ENCODE measurements at places on chromosomes 2 and 18. TPM values are rescaled to one million over a fixed set of nuclear protein-coding genes. Genes with fewer than 3 reads are reported as not detected.

The XIRP2 gene
- total RNA-seq, result not detected

The ERBB4 gene
- total RNA-seq, result 0.18 TPM

DNA sequence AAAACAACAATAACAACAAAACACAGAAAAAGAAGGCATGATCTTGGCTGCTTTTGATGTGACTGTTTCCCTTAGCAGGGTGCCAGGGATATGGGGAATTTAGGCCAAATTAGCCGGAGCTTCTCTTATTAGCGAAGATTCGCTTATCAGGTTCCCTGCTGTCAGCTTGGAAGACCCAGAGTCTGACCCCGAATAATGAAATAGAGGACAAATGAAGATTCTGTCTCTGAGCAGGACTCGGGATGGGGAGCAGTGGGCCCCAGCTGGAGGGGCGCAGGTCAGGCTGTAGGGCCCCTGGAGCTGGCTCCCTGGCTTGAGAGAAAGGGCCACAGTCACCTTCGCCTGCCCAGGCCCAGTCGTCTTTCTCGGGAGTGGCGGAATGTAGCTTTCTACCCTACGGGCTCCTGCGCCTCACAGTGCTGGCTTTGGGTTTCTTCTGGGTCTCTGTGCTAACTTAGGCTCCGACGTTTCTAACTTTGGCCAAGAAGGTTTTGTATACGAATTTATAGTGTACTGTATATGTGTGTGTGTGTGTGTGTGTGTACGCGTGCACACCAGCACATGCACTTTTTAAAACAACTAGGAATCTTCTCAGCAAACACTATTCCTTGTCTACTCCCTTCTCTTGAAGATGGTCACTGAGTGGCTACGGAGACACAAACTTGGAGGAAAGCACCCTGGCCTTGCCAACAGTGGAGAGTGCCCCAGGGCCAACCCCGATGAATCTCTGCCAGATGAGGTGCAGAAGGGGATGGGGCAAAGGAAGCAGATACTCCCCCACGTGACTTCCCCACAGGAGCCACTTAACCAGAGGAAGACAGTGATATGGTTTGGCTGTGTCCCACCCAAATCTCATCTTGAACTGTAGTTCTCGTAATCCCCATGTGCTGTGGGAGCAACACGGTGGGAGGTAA lies 195.6 kb upstream of the COPS8 start:
- DNase-seq, result no peak

The CDH7 gene
- not detected for total RNA-seq

DNA sequence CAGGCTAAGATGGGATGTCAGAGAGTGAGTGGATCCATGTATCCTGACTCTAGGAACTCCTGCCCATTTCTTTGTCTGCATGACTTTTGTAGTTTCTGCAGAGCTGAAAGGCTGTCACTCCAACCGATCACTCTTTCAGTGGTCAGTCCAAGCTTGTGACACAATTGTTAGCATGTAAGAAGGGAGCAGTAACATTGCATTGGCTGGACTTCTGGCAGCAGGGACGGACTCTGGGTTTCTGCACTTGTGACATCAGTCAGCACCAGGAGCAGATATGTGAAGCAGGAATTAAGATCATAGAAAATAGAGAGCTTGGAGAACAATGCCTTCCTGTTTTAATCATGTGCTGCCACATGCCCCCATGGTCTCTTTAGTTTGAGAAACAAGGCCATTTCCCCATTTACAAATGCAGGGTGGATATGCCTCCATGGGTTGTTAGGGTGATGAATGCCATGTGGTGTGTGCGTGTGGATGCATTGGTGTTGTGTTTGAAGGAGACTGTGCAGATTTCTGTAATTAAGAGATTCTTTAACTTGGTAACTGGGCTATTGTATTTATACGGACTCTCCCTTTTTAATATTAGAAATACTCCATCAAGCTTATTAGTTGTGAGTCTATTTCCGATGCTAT lies 214.3 kb upstream of the EPHA4 start:
- no peak for DNase-seq

- no peak for DNase-seq
Measured at GRCh38 chr2:147174824-147175254, 670.0 kb upstream of the ACVR2A start.

The SP140 gene
- 2.6 TPM for total RNA-seq

- no peak for DNase-seq
Measured at GRCh38 chr18:32459361-32460101, 11.2 kb downstream of the GAREM1 start.

The IL36B gene
- not detected for total RNA-seq

GRCh38 chr2:65634304-65634703 lies 201.9 kb upstream of the SPRED2 start:
- DNase-seq, result no peak

GRCh38 chr2:17605696-17606095 lies 65.2 kb downstream of the VSNL1 start:
- DNase-seq, result no peak

GRCh38 chr2:129318581-129319421 lies 660.7 kb upstream of the RAB6C start:
- no peak for DNase-seq

The CFAP210 gene
- total RNA-seq, result not detected

The GRB14 gene
- 1.6 TPM for total RNA-seq

The CROCC2 gene
- total RNA-seq, result not detected

GRCh38 chr18:27004056-27004829 lies 138.7 kb upstream of the AQP4 start:
- DNase-seq, result no peak

DNA sequence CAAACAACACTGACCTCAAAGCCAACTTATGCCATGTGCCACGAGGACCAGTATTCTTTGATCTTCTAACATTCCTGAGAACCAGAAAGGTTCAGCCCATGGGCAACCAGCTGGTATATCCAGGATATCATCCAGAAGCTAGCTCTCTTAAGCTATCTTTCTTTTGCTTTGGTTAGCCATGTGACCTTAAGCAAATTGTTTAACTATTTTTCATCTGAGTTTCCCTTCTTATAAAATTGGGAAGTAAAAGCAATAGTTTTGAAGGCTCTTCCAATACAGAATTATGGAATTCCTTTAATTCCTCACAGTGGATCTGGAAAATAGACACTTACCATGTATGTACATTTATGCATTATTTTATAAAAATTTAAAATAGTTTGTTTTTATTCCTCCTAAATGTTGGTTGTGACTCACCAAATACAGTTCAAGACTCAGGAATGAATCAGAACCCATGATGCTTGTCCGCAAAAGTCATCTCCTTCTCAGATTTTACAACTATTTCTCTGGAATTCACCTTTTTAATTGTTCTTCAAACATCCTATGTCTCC lies 435.7 kb downstream of the ZEB2 start:
- DNase-seq, result no peak

- DNase-seq, result no peak
Measured at GRCh38 chr2:203550266-203550665, 15.2 kb upstream of the RAPH1 start.

The DYSF gene
- 5.0 TPM for total RNA-seq

The MDH1B gene
- not detected for total RNA-seq

GRCh38 chr2:116023026-116023425 lies 1580.6 kb downstream of the DPP10 start:
- DNase-seq, result no peak

- peak; percentile 26 for DNase-seq
Measured at GRCh38 chr2:179020156-179020750, 29.7 kb downstream of the CCDC141 start.

- no peak for DNase-seq
Measured at GRCh38 chr2:117686699-117687098, 127.8 kb upstream of the DDX18 start.

- DNase-seq, result no peak
Measured at GRCh38 chr18:13658436-13659204, 67.7 kb downstream of the FAM210A start.

DNA sequence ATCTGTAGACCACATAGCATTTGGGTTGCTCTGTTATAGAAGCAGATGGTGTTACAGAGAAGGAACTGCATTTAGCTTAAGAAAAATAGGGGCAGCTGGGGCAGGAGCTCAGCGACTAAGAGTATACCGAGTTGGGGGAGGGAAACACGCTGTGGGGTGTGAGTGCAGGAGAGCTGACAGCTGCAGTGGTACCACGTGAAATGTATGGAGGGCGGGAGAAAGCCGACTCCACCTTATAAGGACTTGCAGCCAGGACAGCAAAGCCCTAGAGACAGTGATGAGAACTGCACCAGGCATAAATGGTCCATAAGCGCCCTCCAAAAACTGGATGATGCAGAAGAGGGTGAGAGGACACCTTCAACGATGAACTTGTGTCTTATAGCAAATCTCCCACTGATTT lies 237.6 kb downstream of the PRKCE start:
- DNase-seq, result peak; percentile 55

The CCDC68 gene
- total RNA-seq, result 61.1 TPM

The UGT1A9 gene
- total RNA-seq, result 5.2 TPM

DNA sequence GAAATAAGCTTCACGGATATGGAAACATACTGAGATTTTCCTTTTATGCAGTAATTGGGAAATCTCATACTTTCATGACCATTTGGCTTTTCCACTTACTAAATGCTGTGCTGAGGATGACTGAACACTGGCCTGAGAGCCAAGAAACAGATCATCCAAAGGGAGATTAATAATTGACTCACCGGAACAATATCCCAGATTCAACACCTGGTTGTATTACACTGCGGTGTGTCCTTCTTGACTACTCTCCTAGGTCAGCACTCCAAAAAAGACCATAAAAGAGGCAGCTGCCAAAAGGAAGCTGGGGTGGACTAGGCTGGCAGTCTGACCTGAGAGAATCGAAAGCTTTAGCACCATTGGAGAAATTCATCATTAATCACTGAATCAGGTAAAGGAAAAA lies 469.1 kb downstream of the CBLN2 start:
- no peak for DNase-seq

DNA sequence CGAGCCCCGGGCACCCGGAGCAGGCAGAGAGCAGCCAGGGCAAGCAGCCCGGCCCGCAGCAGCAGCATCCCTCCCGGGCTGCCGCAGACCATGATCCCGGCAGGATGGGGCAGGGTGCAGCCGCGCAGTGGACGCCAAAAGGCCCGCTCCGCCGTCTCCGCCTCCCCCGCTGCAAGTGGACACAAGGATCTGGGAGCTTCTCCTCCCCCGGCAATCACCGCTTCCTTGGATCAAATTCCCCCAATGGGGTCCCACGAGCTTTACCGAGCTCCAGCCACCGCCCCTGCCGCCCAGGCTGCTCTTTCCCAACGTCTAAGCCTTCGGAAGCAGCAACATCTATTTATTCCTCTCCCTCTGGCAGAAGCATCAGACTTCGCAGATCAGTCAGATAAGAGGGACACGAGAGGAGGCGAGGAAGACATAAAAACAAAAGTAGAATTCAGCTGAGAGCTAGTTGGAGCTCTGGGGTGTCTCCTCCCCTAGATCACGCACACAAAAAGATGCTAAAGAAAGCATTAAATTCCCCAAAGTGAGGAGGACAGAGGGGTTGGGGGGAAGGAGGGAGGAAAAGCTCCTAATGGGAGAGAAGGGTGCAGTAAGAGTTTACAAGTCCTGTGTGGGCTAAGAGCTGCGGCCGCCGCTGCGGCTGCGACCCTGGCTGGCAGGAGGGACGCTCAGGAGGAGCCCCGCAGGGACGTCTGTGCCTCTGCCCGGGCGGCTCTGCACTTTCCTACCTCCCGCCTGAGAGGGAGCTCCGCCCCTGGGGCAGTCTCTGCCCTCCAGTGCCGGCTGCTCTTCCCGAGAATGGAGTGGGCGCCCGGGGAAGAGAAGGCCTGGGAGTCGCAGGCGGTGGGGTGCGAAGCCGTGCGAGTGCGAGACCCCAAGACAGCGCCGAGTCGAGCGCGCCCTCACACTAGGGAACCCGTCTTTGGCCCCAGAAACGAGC lies at the start of gene FRZB:
Gene FRZB, minus strand, starts transcription at position 177 of the 946 bp plus-strand sequence. Its CDS starts 85 bp downstream, at position 92.
- peak; percentile 56 for DNase-seq

DNA sequence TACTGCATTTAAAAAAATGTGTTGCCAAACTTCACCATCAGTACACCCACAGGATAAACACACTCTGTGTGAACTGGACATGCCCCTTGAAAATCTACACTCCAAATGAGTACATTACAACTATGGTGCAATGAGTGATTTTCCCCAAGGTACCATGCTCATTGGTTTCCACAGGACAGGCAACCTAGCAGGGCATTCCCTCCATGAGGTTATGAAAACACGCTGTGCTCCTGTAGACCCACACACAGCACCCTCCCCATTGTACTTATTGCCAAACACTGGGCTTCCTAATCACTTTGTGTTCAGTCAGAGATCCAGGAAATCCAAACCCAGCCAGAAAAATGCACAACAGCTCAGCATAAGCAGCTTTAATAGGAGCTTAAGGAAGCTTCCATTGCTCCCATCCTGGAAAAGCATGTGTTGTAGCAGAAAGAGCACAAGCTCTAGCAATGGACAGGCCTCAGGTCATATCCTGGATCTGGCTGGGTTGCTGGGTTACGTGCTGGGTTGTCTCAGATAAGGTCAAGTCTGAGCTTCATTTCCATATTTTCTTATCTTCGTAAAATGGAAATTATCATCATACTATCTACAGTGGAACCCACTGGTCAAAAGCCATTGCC lies 20.8 kb upstream of the ATIC start:
- DNase-seq, result no peak

- no peak for DNase-seq
Measured at GRCh38 chr2:12685145-12685544, 31.6 kb upstream of the TRIB2 start.

DNA sequence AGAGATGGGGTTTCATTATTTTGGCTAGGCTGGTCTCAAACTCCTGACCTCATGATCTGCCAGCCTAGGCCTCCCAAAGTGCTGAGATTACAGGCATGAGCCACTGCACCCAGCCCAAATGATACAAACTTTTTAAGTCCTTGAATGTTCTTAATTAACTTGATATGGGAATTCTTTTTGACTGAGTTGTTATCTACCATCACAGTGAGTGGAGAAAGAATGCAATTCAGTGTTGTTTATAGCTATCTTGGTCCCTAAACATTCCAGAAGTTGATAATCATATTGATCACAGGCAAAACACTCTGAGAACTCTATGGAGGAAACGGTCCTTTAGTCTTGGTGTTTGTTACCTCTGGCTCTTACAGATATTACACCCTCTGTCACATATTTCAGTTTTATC lies 1072.5 kb downstream of the SUCLG1 start:
- no peak for DNase-seq
